ENCODE measurements at places on chromosomes 11 and 22.

DNA sequence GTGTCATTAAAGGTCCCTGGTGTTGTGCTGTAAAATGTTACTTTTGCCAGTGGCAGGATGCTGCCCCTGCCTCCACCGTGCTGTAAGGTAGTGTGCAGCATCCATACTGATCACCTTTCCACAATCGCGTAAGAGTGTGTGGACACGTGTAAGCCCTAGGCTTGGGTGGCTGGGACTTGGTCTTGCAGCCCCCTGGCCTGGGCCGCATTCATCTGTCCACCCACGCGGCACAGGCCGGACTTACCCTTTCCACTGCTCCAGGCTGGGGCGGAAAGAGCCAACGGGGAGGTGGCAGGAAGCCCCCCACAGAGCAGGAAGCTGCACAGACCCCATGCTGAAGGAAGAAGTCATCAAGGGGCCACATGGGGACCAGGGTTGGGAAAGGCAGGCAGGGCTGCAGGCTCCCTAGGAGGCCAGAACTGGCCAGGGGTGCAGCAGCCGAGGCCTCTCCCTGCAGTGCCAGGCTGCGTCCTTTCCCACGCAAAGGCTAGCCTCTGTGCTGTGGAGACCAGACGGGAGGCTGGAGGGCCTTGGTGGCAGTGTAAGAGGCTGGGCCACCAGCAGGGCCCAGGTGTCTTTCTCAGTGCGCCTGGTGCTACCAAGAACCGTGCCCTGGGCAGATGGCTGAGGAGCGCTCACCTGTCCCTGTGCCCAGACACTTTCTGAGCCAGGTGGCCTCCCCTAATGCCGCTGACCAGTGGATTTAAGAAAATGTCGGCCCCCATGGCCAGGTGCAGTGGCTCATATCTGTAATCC is 11.7 kb upstream of the TMEM191C start:
- DNase-seq = no peak

DNA sequence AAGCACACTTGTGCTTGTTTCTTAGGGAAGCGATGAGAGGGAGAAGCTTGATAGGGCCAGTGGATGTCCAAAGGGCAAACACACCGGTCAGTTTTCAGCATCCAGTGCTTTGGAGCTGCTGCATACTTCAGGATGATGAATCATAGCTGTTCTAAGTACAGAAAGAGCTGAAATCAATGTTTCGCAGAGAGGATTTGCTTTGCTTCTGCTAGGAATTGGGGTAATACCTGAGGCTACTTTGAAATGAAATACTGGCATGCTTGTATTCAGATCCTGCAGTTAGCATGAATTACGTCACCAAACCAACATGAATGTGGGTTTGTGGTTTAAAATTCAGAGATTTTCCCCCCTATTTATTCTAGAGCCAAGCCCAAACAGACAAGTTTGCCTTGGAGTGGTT is 41.7 kb upstream of the SC5D start:
- no peak for DNase-seq

- no peak for DNase-seq
Measured at GRCh38 chr11:42462558-42463310, 849.1 kb upstream of the API5 start.

DNA sequence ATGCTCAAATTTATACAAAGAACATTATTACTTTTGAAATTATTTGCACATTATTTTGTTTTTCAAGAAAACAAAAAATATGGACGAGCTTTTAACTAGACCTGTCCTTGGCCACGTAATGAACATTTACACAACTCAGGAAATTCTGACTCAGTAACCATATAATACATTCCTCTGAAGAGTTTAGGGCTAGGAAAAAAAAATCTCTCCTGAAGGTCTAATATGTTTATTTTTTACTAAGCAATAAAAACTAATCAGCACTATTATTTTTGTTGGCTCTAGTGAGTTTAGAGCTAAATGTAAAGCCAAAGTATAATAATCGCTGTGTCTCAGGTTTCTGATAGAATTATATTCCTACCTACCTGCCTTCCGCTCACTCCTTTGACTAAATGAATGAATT is 187.5 kb downstream of the SWAP70 start:
- DNase-seq = no peak

DNA sequence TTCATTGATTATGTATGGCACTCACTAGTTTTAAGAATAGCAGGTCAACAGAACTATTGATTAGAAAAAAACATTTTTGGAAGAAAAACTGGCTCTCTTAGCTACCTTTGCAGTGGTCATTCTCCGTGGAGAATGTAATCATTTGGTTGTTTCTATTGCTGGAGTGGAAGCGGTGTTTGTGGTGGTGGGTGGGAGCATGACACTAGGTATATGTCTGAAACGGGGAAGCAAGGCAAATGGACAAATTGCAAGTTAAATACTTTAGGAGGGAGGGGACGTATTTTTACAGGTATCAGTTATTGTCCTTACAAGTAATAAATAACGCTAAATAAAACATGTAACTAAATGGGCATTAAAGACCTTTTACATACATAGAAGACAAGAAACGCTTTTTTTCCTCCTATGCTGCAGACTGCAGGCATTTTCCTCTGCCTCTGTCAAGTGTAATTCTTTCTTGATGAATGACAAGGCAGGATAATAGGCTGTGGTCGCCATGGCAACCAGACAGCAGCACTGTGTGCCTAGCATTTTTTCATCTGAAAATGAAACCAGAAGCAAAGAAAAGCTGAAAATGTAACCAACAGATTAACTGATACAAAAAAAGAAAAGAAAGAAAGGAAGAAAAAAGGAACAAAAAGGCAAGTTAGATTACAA is 46.2 kb downstream of the BLID start:
- peak; percentile 90 for DNase-seq

GRCh38 chr11:112786196-112786595 is 175.0 kb upstream of the NCAM1 start:
- no peak for DNase-seq

DNA sequence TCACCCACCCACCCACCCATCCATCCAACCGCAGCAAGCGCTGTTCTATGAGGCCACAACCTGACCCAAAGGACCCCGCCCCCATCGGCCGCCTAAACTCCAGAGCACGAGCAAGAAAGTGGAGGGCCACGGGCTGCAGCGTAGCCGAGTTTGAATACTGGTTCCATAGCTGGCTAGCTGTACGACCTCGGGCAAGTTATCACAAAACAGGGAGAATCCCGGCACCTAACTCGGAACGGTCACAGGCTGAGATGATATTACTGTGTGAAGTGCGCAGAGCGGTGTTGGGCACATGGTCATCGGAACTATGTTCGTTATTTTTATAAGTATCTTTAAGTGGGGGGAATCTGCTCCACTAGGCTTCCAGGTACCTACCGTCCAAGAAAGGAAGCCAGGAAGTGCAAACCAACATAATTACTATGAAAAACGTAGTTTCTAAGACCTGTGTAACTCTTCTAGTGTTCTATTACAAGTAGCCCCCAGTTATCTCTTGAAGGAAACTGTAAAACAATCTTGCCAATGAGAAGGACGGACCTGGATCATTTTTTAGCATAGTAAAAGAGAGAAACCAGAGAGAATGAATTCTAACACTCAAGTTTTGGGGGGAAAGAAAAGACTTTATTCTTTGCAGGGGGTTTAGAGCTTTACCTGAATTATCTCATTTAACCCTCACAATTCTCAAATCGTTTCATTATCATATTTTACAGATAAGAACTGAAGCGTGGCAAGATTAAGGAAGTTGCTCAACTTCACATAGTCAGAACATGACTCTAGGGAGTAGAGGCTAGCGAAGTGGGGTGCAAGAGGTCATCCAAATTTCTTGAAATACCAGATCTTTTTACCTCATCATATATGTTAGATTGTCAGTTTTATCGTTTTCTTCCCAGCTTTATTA is 663 bp upstream of the BUD13 start:
- DNase-seq = no peak

DNA sequence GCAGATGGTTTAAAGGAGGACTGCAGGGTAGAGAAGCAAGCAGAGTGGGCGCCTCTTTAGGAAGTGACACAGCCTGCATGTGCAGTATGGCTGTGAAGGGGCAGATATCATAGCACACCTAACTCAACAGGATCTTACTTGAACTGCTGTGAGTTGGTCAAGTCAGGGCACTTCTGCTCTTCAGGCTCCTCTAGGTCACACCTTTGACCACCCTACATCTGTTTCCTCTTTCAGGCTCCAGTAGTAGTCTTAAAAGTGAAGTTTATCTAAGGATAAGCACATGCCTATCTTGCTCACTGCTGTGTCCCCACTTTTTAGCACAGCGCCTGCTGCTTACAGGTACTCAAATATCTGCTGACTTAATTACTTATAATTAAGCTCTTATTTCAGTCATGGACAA is 6.5 kb downstream of the MRPL16 start:
- DNase-seq = no peak

DNA sequence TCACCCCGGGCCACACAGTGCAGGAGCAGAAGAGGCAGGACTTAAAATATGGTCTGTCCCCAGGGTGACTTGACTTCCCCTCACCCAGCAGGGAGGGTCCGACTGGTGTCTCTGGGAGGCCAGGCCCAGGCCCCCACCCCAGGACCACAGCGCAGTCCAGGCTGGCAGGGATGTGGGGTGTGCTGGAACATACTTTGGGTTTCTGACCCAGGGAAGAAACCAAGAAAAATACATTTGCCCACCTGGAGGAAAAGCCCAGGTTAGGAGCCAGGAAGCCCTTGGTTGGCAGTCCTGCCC is 5.2 kb downstream of the C1QTNF6 start:
- no peak for DNase-seq

DNA sequence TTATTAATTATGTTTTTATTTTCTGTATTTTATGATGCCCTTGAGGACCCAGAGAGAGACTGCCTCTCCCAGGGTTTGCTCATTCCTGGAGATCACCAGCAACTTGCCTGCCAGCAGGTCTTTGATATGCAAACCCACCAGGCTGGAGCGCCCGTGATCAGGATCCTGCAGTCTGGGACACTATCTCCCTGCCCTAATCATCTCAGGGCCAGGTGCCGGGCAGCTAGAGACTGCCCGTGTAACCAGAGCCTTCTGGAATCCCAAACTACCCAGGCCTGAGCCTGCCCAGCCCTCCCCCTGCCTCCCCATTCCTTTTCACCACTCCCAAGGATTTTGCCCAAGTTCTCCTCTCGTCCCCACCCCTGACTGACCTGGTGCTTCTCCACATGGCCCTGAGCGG is 52.2 kb upstream of the B3GAT1 start:
- no peak for DNase-seq

DNA sequence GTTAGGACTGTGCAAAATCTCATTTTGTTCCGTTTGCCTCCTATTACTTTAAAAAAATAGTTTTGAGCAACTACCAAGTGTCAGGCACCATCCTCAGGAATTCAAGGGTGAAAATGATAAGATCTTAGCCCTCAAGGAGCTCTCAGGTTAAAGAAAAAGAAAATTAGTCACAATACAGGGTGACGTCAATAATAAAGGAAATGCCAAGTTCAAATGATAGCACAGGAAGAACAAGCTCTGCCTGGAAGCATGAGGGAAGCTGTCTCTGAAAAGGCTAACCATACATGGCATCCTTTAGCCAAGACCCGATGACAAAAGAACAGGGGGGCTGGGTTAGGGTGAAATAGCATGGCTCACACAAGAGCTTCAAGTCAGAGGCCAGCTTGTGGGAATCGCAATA is 11.1 kb upstream of the MPZL2 start:
- DNase-seq = no peak

- DNase-seq = no peak
Measured at GRCh38 chr11:119529936-119530335, 107.0 kb upstream of the THY1 start.

DNA sequence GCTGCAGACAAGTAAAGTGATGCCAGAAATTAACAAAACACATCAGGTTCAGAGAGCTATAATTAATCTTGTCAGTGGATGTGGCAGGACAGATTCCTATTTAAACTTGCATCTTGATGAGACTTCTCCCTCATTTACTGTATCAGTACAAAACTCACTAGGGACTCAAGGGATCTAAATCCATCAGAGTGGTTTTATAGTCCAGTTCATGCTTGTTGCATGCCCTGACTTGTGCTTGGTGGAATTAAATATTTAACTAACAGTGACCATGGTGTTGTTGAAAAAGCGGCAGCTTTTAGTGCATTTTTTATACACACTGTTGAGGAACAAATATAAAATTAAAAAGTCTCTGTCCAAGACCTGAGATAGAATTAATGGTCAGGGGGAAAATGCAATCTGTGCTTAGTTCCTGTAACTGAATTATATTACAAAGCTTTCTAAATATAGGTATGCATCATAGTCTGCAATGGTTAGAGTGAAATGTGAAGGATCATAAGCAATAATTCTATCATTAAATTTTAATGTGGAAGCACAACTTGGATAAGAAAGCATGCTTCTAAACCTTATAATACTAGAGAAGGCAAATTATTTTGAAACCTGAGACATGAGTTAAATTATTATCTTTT is 1475.5 kb upstream of the TENM4 start:
- no peak for DNase-seq

DNA sequence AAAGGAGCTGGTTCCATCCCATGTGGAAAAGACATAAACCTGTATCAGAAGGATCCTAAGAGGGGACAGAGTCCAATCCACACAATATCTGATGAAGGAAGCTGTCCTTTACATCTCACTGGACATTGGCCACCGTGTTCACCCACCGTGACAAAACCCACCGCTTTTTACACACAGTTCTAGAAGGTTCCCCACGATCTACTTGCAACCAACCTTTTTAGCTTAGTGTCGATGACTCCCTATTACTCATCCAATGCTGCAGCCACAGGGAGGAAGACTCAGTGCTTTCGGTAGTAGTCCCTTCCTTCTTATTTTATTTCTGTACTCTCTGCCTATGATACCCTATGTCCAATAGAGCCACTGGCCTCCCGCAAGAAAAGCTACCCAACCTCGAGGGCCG is 65.4 kb downstream of the MAPK1 start:
- DNase-seq = no peak

DNA sequence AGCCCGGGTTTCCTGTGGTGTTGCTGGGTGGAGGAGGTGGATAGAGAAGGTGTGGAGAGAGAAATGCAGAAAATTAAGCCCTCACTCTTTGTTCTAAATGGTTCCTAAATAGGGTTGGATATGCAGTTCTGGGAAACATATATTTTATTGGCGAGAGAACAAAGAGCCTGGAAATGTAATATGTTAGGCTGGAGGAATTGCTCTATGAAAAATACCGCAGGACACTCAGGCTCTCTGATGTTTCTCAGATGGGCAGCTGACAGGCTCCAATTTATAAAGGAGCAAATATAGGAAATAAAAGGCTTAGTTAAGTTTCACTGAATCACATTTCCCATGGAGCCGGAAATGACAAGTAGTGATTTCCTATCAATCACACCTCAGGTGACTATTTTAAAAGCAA is 428.0 kb downstream of the TMEM135 start:
- no peak for DNase-seq

GRCh38 chr11:17991783-17992433 is 20.9 kb downstream of the SERGEF start:
- DNase-seq = peak; percentile 51

GRCh38 chr22:38284042-38284402 is 11.2 kb upstream of the TMEM184B start:
- no peak for DNase-seq
